ENCODE measurements at places on chromosomes 2 and 18.

GRCh38 chr2:157727693-157728092, 99.0 kb upstream of the ACVR1C start:
- DNase-seq: no peak

DNA sequence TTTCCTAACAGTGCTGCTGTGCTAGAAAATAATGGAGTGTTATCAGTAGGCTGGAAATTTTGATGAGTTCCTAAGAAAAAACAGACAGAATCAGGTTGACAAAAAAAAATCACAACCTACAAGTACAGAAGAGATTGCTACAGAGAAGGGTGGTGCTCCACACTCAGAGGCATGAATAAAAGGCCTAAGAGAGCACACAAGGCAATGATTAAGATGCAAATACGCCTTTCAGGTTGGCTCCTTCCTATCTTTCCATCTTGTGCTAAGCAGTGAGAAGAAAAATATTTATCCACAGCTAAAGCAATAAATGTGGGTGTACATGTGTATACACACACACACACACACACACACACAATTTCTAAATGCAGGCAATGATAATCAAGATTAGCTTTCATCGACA, 130.6 kb upstream of the UBE2E3 start:
- no peak for DNase-seq

- DNase-seq: no peak
Measured at GRCh38 chr2:30948130-30948529, 140.9 kb upstream of the CAPN13 start.

GRCh38 chr2:200373973-200374416, 67.5 kb downstream of the SPATS2L start:
- DNase-seq: no peak

GRCh38 chr18:13611142-13611600, 115.2 kb downstream of the FAM210A start:
- no peak for DNase-seq

GRCh38 chr2:231547315-231548110, 17.3 kb upstream of the NMUR1 start:
- DNase-seq: no peak

- DNase-seq: no peak
Measured at GRCh38 chr2:120865656-120866055, 130.0 kb downstream of the GLI2 start.

- no peak for DNase-seq
Measured at GRCh38 chr2:222393733-222394267, 30.5 kb upstream of the SGPP2 start.

DNA sequence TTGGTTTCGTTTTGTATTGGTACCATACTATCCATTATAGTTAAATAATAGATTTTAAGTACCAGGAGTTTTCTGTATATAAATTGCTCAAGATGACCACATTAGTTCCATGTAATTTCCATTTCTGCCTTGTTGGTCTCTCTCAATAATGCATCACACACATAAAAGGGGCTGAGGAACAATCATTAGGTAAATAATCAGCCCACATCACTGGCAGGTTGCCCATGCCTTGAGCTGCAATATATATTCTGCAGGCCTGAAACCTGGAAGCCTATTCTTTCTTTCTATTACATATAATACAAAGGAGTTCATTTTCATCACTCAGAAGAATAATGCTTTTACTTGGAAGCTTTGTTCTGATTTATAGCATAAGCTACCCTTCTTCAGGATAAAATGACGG, 616.1 kb upstream of the PKDCC start:
- DNase-seq: no peak

GRCh38 chr2:217920879-217921603, 81.8 kb downstream of the TNS1 start:
- DNase-seq: no peak

DNA sequence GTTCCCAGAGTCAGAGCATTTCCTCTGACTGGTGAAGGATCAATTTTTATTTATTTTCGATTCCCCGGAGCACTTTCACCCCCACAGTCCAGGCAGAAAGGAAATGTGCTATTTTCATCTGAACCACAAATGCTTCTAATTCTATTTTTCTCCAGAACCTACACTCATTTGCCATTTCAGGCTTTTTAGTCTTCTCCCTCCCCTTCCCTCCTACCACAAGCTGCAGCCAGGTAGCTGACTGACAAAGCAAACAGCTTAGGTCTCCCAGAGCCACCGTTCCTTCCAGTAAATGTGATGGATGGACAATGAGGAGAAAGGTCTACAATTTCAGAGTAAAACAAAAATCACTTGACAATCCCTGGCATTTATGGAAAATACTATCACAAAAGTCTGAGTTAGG, 76.9 kb downstream of the KLF7 start:
- DNase-seq: no peak

- no peak for DNase-seq
Measured at GRCh38 chr2:160963957-160964356, 196.3 kb upstream of the TANK start.

DNA sequence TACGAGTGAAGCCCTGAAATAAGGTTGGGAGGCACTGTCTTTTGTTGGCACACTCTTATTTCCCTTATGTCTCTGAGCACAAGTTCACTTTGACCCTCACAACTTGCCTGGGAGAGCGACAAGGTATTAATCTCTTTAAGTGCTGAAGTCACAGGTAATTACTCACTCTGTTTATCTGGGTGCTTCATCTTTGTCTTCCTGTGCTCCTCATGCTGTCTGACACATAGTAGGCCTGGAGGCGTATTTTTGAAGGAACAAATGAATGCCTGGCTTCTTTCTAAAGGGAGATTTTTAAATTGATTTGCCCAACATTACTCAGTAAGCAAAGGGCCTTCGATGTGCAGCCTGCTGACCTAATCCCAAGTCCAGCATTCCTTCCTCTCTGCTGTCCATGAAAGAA, 507.1 kb upstream of the TNP1 start:
- no peak for DNase-seq

- DNase-seq: no peak
Measured at GRCh38 chr2:167200019-167200418, 311.7 kb downstream of the XIRP2 start.

DNA sequence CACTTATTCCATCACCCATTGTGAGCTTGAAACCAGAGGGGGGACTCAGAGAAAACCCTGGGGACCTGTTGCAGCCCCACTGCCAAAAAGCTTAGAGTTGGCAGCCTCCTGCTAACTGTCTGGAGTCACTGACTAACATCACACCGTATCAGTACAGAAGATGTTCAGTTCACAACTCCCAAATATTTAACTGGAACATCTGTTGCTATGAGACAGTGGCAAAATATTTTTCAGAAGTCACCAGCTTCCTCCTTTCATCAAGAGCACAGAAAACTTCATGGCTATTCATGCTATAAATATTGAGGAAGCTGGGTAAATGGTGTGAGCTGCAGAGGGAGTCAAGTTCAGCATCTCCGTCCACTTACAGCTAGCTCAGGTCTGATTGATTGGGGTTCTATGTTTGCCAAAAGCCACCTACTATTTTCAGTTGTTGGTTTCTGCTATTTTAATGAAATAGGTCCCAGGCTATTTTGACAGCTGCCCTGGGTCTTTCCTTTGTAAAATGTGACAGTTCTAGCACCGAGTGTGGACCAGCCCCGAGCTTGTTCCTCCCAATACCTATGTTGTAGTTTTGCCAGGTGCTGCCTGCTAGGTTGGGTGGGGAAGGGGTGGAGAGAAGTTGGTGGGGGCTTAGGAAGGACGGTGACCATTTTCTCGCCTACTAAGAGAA, 9.8 kb downstream of the TUBB6 start:
- DNase-seq: no peak

DNA sequence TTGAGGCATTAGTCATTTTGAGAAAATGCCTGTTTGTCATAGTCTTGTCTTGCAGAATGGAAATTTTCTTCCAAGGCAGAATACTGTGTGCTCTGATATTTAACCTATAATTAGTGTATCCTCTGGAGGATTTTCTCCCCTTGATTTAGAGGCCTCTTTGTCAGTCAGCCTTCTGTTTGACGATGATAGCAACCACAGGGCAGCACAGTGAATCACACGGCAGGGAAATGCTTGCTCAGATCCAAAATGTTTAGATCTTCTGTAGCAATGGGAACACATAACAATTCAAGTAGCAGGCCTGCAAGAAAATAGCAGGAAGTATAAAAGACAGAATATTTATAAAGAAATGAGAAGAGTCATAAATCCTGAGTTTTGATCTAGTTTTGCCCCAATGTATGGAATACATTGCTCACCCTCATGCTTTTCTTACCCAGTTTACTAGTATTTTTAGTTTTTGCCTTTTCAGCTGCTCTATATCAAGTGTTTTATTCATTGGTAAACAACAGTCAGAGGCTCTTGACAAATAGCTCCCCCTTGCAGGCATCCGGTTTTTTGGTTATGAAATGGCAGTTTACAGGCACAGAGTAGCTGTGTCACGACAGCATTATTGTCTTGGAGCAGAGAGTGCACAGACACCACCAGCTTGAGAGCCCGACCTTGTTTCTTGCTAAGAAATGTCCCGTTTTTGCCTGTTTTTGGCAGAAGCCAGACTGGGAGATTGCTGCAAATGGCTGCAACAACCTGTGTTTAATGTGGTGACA, 185.1 kb downstream of the MYO3B start:
- DNase-seq: no peak

- no peak for DNase-seq
Measured at GRCh38 chr2:95031726-95032116, 6.2 kb downstream of the MAL start.

- DNase-seq: no peak
Measured at GRCh38 chr2:14735696-14736095, 103.2 kb downstream of the LRATD1 start.

DNA sequence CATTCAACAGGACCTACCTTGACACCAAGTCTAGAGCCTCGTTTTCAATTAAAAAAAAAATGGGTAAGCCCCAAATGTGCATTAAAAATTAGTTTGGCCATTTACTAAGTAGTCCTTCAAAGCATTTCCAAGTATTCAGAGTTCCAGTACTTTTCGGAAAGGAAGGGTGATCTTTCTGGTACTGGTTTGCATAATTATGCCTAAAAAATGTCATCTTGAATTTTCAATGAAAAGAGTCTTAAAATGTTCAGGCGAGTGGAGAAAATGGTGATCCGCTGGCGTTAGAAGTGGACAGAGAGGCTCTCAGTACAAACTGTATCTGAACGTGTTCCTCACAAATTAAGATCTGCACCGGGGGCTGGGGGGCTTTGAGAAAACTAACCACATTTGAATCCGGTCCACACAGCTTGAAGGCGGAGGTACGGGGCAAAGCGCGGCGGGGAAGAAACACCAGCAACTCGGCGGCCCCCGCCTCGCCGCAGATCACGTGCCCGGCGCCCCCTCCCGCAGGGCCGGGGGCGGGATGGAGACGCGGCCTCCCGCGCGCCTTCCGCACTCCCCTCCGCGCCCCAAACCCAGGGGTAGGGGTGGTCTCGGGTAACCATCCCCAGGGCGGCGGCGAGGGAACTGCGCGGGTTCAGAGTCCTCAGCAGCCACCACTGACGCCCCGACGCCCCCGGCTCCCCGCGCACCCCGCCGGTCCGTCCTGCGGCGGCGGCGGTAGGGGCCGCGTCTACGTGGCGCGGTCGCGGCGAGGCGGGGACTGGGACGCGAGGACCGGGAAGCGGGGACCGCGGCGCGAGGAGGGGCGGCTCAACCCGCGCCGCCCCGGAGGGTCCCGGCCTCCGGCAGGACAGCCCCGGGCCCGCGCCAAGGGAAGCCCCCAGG, 564 bp downstream of the LPIN2 start:
- DNase-seq: peak; percentile 56

DNA sequence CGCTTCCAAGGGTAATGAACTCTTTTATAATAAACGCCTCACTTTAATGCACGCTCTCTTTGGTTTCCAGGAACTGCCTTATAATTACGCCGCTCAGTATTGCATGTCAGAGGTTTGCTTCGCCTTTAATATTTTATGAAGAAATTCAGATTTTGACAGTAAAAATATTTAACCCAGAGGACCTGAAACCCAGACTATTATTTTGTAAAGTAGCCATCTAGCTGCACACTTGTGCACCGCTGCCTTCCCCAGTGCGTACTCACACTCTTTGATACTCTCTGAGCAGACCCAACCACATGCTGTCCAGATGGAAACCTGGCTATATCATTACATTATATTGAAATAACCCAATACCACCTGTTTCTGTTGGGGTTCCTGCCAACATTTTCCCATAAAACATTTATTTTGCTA, 270.1 kb downstream of the C1D start:
- DNase-seq: no peak

DNA sequence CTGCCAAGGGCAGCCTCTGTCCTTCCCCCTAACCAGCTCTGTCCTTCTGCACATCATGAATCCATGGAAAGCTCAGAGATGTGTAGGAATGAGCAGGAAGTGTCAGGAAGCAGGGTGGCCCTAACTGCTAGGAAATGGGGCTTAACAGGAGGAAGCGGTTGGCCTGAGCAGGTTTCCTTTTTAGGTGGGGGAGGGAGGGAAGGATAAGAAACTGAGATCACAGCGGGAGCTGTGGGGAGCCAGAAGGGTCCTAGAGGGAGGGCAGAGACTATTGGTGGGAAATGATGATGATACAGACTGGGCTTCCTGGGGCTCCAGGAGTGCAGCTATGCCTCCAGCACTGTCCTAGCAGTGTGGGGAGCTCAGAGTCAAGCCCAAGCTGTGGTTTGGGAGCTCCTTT, 182.0 kb downstream of the SH3BP4 start:
- no peak for DNase-seq

- no peak for DNase-seq
Measured at GRCh38 chr2:16228471-16228870, 288.1 kb downstream of the MYCN start.

DNA sequence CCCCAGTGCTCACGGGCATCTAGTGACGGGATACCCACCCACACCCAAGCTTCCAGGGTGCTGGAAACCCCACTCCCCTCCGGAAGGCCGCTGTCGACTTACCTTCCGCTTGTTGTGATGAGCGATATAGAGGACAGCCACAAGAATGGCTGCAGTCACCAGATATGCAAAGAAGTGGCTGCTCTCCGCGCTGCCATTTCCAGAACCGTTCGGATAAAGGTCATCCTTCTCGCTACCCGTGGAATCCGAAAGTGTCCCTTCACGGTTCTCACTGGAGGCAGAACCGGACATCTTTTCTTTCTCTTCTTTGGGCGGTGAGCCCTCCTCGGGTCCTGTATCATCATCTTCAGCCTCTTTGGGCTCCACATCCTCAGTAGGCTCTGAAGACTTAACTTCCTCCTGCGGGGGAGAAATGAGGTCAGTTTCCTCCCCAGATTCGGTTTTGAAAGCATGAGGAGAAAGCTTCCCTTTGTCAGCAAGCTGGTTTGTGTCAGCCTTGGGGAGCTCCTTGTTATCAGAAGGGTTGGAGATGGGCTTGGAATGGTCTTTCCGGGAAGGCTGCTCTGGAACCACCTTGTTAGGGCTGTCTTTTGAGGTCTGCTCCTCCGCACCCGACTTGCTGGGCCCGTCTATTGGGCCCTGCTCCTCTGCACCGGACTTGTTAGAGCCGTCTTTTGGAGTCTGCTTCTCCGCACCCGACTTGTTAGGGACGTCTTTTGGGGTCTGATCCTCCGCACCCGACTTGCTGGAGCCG, 1.2 kb downstream of the TGOLN2 start:
- peak; percentile 33 for DNase-seq

Measured in T-helper 1 cell (primary cell).